ENCODE measurements at places on chromosomes 3 and 15.

- no peak for DNase-seq
Measured at GRCh38 chr15:89197503-89197971, 23.8 kb downstream of the RLBP1 start.

DNA sequence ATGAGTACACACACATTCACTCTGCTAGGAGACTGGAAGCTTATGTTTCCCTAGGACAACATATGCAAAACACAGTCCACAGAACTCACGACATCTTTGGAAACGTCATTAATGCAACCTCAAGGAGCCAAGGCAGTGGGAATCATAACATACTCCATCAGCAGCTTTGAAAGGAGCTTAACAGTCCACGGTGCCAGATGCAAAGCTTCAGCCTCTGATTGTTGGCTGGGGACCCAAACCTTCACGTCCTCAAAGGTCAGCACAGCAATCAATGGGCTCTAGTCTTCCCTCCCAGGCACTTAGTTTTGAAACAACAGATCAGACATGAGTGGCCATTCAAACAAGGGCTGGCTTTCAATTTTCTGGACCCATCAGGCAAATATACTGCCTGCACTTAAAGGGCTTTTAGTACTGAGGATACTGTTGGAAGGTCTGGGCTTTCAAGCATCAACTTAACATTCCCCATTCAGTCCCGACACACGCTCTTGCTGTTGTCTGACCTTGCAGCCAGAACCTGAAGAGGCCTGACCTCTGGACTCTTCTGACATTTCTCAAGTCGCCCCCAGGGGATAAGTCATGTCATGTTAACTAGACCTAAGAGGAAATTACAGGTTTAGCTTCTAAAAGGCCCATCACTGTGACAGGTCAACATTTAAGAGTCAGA lies 223.0 kb downstream of the PDZRN3 start:
- DNase-seq, result no peak

- no peak for DNase-seq
Measured at GRCh38 chr15:60589253-60589652, 110.3 kb upstream of the ICE2 start.

DNA sequence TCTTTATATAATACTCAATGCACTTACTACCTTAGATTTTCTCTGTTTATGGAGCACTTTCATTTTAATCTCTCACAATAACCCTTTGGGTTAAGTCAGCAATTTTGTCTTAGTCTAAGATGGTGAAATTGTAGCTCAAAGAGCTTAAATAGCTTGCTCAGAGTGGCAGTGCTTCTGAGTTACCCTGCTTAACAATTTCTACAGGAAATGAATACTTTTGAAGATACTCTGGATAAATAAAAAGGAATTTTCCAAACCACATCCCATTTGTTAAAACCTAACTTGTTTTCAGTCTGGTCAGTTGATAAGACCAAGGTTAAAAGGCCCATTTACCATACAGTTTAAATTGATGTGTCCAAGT lies 37.2 kb downstream of the HMG20A start:
- no peak for DNase-seq

- DNase-seq, result no peak
Measured at GRCh38 chr3:105606016-105606415, 239.3 kb downstream of the ALCAM start.

GRCh38 chr3:81452418-81452817 lies 309.0 kb downstream of the GBE1 start:
- no peak for DNase-seq

DNA sequence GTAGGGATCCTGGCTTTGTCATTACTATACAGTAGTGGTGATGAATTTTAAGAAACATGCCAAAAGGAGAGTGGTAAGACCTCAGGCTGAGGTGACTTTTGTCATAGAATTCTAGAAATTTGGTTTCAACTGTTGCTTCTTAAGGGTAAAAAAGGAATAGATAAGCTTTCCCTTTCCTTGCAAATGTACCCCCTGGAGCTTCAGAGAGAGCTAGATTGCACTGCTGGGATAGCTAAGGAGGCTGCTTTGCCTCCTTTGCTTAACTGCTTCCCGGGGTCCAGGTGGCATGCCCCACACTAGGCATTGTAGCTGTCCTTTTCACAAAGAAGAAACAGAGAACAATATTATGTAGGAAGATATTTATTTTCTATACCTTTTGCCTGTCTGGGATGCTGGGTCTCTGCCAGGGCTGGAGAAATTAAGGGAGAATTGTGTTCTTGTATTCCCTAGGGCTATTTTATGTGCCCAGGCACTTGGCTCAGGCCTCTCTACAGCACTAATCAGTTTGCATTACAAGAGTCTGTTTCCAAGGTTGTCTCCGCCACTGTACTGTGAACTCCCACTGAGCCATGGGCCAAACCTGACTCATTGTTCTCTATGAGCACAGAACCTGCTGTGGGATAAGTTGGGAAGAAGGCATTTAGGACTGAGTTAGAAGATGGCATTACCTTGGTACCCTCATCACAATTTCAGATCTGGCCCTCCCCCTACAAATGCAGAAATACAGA lies 460.0 kb downstream of the PDCD6IP start:
- no peak for DNase-seq

DNA sequence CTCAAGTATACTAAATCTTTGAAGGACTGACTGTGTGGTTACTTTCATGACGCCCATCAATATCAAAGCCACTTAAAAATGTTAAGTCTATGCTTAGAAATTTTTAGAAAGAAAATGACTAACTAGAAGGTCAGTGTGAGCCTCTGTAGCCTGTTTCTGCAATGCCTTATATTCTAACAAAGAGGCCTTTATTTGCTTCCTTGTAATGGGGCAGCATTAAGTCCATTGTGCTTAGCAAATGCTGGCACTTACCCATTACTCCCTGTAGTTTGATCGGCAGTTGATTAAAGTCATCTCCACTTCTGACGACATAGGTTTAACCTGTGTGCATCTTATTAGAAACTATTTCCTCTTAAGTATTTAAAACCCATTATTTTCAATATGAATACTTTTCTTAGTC lies 91.6 kb upstream of the FAM98B start:
- no peak for DNase-seq

DNA sequence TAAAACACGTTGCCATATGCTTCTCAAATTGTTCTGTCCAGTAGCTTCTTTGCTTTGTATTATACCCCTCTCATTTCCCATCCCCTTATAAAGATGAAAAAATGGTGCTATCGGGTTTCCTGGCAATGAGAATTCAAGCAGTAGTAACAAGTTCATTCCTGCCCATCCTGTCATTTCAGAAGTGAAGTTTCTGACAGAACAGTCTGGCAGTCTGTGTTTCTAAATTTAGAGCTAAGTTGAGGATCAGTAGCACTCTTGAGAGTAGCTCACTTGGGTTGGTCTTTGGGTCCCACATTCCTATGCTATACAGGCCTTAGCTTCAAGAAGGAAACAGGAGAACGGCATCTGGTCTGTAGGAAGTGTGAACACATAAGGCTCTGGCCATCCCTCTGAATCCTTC lies 134.6 kb downstream of the GHSR start:
- DNase-seq, result no peak

DNA sequence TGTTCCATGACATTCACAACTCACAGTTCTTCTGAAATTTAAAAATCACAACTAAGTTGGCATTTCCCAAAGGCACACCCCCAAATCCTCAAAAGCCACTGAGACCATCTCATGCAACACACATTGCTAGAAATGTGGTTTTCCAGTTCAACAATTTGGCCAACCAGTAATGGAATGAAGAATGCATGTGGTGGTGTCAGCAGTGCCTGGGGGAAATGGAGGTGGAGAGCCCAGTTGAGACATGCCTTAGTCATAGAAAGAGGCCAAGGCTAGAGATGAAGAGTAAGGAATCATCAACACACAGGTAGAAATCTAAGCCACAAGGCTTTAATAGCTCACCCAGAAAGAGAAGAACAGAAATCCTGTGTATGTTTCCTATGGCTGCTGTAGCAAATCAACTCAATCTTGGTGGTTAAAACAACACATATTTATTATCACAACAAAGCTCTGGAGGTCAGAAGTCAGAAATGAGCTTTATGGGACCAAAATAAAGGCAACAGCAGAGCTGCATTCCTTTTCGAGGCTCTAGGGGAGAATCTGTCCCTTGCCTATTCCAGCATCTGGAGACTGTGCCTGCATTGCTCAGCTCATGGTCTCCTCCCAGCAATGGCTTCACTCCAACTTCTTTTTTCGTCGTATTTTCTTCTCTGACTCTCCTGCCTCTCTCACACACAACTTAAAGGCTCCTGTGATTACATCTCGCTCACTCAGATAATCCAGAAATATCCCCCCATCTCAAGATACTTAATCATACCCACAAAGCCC lies 54.0 kb downstream of the SNTN start:
- no peak for DNase-seq

- DNase-seq, result no peak
Measured at GRCh38 chr3:46380471-46381221, 9.9 kb downstream of the CCR5 start.

All from activated naive CD4-positive, alpha-beta T cell (primary cell).